ENCODE measurements at places on chromosomes 2 and 18.

DNA sequence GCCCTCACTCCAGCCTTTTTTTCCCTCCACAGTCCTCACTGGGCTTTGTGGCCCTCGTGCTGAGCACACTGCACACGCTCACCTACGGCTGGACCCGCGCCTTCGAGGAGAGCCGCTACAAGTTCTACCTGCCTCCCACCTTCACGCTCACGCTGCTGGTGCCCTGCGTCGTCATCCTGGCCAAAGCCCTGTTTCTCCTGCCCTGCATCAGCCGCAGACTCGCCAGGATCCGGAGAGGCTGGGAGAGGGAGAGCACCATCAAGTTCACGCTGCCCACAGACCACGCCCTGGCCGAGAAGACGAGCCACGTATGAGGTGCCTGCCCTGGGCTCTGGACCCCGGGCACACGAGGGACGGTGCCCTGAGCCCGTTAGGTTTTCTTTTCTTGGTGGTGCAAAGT lies 39.4 kb downstream of the STEAP3 start:
- DNase-seq: no peak

DNA sequence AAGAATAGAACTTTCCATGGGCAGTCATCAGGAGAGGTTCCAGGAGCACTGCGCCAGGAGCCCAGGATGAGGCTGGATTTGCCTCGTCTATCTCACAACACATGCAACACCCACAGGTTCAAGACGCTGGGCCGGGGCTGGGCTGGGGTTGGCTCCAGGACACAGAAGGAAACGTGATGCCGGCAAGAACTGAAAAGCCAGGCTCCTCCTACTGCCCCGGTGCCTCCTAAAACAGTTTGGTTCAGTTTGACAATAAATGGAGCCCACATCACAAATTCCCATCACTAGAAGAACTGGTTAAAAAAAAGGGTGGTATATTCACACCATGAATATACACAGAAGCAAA lies 75.9 kb downstream of the INHBB start:
- DNase-seq: no peak

GRCh38 chr2:100877555-100877954 lies 57.6 kb downstream of the NPAS2 start:
- no peak for DNase-seq

GRCh38 chr2:123771928-123772632 lies 253.0 kb upstream of the CNTNAP5 start:
- DNase-seq: no peak

- DNase-seq: no peak
These were observed 159.6 kb downstream of the LDLRAD4 start for GRCh38 chr18:13378150-13378549.

GRCh38 chr18:8142131-8142711 lies 467.0 kb upstream of the RAB12 start:
- peak; percentile 30 for DNase-seq

GRCh38 chr2:164706522-164706921 lies 85.2 kb upstream of the GRB14 start:
- peak; percentile 63 for DNase-seq

DNA sequence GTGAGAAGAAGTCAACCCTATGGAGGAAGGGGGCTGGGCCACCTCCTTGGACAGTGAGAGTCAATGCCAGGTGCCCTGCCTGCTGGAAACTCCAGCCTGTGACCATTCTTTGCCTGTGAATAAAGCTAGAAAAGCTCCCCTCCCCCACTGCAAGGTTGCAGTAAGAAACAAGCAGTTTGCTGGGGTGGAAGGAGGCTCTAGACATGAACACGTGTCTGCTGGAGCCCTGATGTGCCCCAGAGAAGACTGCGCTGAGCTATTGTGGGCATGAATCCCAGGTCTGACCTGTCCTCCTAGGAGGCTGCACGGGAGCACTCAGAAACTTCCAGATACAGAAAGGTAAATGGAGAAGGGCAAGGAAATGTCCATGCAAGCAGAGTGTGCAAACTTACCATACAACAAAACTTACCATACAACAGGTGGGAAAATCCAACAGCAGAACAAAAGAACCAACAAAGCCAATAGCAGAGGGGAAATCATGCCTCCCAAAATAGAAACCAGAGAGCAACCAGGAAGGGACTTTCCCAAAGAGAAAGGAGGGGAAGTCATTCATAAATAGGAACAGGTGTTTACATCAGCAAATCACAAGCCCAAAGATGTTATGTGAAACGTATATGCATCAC lies 278.7 kb downstream of the BCL2 start:
- DNase-seq: no peak

DNA sequence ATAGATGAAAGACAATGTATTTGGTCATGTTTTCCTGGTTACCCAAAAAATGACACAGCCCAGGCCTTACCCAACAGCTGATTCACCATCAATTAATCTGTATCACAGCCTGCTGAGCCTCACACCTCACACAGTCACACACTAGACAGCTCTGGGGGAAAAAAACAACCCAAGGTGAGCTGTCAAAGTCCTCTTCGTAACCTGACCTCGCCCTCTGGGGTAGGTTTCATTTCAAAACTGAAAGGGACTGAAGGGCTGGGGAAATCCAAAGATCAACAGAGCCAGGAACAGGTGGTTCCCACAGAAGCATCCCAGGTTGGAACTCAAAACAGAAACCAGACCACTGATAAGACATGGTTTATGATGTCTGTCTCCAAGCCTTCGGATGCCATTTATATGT lies 18.2 kb upstream of the PCBP1 start:
- no peak for DNase-seq

- no peak for DNase-seq
These were observed 205.3 kb upstream of the ST6GAL2 start for GRCh38 chr2:107091163-107091864.

- peak; percentile 59 for DNase-seq
These were observed 26.4 kb upstream of the TFPI start for GRCh38 chr2:187580462-187581124.

- DNase-seq: peak; percentile 26
These were observed 217.1 kb downstream of the KLHL29 start for GRCh38 chr2:23602116-23602515.

GRCh38 chr2:26820932-26821331 lies 27.0 kb upstream of the DPYSL5 start:
- no peak for DNase-seq
